ENCODE measurements at places on chromosomes 2 and 18.

DNA sequence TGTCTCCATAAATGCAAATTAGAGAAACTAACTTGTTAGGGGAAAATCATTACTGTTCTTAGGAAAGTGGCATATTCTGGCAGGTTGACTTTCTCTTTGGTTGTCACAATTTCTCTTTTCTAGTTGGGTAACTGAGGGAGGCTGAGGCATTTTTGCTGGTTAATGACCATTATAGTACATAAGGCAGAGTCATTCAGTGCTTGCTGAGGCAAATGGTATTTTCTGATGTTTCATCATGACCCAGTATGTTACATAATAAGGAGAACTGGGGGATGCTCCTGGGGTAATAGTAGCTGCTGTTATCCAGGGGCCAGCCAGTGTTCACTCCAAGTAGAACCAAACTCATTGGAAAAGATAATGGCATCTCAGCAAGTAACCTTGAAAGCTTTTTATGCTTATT is 62.3 kb downstream of the ITGA6 start:
- DNase-seq: no peak

- no peak for DNase-seq
Observed at GRCh38 chr2:111676291-111676822, 207.6 kb downstream of the ANAPC1 start.

- DNase-seq: no peak
Observed at GRCh38 chr2:163417596-163418337, 318.0 kb downstream of the FIGN start.

DNA sequence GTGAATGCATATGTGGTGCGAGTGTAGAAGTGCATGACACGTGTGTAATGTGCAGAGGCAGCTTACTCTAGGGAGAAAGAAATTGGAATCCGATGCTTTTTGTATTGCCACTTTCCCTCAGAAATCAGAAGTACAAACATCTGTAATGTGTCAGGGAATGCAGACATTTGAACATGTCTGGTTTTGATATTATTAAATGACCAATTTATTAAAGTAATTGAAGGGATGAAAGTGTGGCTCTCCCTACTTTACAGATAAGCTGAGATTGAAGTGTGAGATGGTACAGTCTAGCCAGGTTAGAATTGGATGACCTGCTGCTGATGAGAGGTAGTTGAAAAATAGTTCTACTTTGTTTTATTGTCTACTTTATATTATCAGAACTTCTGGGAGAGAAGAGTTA is 74.5 kb upstream of the NT5C1B start:
- DNase-seq: no peak

DNA sequence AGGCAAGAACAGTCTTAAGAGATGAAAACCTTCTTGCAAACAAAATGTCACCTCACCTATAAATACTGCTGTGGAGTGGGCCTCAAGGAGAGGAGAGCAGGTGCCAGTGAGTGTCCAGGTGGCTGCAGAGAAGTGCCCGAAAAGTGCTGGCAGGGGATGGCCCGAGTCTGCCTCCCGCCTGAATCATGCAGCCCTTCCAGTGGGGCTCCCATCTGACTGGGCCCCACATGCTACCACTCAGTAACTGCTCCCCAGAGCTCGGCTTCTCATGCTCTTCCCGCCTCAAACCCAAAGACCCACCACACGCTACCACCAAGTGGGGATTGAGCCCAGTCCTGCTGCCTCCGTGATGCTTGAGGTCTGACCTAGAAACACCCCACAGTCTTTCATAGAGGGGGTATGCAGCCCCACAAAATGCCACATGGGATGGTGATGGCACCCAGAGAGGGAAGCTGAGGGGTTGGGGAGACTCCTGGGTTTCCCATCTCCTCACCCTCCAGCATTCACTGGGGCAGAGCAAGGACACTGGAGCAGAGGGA is 7.4 kb downstream of the HS6ST1 start:
- no peak for DNase-seq

DNA sequence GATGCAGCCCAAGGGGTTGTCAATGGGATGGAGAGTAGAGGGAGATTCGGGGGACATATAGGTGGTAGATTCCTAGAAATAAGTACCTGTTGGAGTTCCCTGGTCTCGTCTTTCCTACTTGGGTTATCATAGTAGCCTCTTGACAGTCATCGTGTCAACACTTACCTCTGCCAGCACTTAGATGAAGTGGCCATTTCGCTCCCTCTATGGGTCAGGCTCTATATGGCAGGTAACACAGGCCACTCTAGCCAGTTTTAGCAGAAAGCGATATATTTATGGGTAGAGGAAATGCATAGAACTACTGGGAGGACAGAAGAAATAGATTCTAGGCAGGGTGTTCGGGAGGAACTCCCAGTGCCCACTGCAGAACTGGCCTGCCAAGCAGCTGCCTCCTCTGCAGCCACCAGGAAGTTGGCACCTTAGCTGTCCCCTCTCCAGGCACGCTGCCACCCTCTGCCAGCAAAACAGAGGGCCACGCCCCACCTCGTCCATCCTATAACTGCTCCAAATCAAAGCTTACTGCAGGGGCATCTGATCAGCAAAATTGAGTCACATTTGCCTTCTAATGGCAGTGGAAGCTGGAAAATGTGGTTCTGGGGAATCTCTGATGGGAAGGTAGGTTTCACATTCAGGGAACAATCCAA is 181.3 kb downstream of the INSIG2 start:
- DNase-seq: no peak

DNA sequence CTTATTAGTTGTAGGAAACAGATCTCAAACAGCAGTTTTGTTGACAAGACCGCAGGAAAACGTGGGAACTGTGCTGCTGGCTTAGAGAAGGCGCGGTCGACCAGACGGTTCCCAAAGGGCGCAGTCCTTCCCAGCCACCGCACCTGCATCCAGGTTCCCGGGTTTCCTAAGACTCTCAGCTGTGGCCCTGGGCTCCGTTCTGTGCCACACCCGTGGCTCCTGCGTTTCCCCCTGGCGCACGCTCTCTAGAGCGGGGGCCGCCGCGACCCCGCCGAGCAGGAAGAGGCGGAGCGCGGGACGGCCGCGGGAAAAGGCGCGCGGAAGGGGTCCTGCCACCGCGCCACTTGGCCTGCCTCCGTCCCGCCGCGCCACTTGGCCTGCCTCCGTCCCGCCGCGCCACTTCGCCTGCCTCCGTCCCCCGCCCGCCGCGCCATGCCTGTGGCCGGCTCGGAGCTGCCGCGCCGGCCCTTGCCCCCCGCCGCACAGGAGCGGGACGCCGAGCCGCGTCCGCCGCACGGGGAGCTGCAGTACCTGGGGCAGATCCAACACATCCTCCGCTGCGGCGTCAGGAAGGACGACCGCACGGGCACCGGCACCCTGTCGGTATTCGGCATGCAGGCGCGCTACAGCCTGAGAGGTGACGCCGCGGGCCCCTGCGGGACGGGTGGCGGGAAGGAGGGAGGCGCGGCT is at the start of gene TYMS:
TYMS (plus strand) TSS at position 343 of the 690 bp plus-strand sequence; CDS start at position 433, 90 bp downstream.
- no peak for DNase-seq

DNA sequence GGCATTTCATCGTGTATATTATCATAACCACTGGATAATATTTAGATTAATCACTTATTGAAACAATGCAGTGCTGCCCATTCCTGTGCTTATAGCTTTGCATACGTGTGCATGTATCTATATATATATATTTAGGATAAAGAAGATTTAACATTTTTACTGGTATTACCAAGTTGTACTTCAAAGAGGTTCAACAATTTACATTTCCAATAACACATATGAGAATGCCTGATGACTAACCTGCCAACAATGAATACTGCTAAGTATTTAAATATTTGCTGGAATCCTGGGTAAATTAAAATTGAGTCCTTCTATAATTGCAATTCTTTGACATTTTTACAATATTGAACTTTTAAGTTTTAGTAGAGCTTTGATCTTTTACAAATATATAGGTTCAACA is 111.4 kb downstream of the SLC39A10 start:
- no peak for DNase-seq

DNA sequence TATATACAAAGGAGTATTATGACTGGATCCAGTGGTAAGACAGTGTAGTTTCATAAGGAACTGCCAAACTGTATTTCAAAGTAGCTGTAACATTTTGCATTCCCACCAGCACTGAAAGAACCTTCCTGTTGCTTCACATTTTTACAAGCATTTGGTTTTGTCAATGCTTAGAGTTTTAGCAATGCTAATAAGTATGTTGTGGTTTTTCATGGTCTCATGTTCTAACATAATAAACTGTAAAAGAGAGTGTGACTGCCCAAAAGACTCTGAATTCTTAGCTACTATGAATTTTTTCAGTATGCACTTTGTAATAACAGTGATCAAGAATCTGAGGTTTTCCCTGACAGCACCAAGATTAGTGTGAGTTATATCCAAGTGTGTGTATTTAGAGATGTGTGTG is 604.2 kb downstream of the XIRP2 start:
- DNase-seq: no peak

GRCh38 chr2:192419786-192420185 is 225.1 kb upstream of the TMEFF2 start:
- DNase-seq: no peak

DNA sequence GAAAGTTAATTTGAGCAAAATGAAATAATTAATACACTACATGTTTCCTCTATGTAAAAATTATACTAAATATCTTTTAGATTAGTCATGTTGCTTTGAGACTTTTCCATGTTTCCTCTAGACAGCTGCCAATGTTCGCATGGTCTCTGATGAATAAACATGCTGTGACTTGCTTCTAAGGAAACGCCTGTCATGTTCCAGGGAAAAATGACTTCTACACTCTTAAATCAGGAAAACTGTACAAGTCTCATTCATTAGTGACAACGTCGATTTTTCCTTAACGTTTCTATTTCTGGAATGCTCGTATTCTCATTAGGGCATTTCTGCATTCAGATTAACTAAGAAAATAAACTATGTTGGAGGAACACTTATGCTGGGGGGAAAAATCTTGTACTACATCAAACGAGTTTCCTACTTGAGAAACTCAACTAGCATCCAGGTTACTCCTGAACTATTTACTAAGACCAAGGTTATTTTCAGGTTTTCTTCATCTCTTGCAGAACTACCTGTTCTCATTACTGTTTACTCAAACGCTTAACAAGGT is 1.6 kb downstream of the COBLL1 start:
- no peak for DNase-seq

GRCh38 chr2:108534584-108535356 is 500 bp downstream of the LIMS1 start:
- no peak for DNase-seq

- no peak for DNase-seq
Observed at GRCh38 chr2:88667219-88667618, 24.3 kb upstream of the RPIA start.

DNA sequence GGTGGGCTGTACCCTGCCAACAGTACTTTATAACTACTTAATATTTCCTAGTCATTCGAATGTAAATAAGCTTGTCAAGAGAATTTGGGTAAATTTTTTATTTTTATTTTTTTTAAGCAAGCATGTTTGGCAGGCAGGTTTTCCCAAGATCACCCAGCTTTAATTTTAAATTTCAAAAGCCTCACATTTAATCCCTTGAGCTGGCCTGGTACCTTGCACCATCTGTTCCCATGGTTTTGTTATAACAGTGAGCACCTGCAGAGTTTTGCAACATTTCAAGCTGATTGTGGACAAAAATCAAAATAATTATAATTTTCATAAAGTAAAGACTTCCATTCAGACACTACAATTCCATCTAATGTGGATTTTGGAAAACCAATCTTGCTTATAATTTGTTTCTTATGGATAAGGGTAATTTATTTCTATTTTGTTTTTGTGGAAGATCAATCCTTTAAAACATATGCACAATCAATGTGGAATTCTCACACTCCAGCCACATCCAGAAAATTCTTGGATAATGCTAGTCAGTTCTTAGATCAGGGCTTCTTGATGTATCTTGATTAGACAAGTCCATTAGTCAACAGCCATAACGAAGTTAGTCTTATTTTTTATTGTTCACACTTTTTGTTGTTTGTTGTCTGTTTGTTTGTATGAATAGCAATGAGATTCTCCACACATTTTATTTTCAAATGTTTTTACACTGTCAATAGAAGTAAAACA is 689.3 kb downstream of the NR4A2 start:
- DNase-seq: no peak

GRCh38 chr18:78630356-78630755 is 349.3 kb upstream of the SALL3 start:
- DNase-seq: no peak

- no peak for DNase-seq
Observed at GRCh38 chr2:137000811-137001210, 235.5 kb downstream of the THSD7B start.

DNA sequence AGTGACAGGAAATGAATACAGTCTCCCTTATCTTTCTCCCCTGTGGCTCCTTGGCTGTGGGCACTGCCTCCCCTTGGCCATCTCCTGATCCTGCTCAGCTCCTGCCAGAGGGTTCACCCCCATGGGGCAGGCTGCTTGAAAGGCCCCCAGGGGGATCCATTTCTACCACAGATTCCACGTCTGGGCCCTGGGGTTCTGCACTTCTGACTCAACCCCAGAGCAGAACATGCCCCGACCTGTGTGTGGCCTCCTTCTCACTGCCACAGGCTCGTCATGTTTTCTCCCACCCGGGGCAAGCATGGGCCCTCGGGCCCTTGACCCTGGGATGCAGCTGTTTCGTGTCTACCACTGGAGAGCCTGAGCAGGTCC is 122.2 kb downstream of the ACKR3 start:
- no peak for DNase-seq

DNA sequence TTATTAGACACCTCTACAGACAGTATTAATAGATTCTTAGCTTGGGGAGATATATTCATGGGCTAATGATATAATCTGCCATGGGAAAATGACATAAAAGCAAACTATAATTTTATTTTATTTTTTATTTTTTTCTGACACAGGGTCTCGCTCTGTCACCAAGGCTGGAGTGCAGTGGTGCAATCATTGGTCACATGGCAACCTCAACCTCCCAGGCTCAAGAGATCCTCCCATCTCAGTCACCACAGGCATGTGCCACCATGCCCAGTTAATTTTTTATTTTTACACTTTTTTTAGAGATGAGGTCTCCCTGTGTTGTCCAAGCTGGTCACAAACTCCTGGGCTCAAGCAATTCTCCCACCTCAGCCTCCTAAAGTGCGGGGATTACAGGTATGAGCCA is 39.3 kb downstream of the RTN4 start:
- DNase-seq: no peak

DNA sequence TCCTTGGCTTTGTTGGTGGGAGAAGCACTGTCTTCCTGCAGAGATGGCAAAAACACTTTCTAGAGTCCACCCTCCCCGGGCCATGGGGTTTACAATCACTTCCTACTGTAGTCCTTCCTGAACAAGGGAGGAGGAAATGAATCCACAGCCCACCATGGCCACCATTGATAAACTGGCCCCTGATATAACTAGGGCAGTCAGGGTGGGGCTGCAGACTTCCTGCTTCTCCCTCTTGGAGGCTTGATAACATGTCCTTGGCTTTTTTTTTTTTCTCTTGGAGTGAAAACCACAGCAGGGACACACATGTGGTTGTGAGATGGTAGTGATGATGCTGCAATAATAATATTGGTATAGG is 437.8 kb downstream of the ZNF521 start:
- DNase-seq: no peak

GRCh38 chr2:113284476-113284875 is 5.8 kb upstream of the PAX8 start:
- no peak for DNase-seq

DNA sequence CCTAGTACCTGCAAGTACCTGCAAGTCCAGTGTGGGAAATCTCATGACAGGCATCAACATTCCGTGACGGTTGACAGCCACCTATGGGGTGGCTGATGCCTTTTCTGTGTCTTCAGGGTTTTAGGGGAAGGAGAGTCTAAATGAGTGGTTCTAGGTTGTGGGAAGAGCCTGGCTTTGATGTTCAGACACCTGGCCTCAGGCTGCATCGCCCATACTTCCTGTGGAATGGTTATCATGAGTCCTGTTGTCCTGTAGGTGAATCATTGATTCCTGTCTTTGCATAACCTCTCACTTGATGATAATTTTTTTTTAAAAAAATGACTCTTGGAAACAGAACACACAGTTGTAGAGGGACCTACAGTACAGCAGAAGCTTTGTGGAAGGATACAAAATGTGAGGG is 108.9 kb downstream of the NEDD4L start:
- no peak for DNase-seq
